ENCODE measurements at places on chromosomes 7 and 10.

DNA sequence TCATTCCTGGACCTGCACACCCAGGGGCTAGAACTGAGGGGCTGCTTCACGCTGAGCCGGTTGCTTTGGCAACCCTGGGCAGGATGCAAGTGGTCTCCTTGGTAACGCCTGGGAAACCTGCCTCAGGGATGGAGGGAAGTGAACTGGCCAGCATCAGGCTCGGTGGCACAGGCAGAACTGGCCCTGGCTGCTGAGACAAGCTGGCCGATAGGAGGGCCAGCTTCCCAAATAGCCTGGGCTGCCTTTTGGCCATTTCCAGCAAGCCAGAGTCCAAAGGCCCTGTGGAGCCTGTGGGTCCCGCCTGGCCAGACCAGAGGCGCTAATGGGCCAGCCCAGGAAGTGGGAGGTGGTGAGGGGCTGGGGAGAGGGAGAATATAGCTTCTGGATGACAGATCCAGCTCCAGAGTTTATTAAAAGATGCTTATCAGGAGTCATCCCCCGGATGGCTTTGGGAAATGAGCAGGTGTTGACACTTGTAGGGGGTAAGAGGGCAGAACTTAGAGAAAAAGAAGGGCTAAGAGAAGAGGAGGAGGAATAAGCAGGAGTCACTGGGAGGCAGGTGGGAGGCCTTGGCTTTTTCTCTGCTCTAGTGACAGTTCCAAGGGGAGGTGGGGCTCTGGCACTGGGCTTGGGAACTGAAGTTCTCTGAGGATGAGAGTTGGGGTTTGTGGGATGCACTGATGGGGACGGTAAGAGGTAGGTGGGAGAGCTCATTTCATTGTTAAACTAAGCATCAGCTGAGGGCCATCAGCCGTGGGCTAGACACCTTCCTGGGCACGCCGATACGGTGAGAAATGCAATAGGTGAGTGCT lies 9.6 kb downstream of the NEURL1 start:
- DNase-seq = no peak

DNA sequence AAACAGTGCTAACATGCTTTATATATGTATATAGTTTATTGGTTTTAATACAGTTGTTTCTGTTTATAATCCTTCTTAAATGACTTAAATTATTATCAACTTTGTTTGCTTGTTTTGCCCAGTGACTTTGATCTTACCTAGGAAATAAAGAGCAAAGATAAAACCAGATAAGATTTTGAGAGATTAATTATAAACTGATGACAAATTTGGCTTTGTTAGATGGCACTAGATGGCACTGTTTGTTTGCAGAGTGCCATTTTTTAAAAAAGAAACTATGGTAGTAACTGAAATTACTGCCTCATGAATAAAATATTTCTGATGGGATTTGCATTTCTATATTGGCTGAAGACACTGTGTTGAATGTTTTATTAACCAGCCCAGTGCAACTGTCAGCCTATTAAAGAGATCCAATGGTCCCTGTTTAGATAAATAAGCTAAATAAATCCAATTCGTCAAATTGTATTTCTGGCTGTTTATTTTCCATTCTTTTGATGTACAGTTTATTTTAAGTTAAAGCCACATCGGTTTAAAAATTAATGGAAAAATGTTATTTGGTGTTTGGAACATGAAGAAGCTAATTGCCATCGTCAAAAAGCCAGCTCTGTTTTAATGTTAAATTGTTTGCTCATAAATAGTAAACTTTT lies 28.7 kb downstream of the VTI1A start:
- peak; percentile 0 for DNase-seq

- no peak for DNase-seq
These were observed 18.4 kb downstream of the FAM241B start for GRCh38 chr10:69648461-69648860.

DNA sequence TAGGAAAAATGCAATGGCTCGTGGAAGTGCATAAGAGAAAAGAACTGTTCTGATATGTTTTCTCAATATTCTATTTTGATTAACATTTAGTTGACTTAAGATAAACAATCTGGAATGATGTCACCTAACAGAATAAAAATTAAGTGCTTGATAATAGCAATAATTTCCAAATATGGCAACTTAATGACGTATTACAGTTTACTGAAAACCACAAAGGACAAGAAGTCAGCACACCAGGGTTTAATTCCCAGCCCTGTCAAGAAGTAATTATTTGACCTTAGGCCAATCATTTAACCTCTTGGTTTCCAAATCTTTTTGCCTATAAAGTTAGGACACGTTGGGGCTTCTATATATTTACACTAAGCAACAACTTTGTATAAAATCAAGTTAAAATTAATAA lies 95.7 kb downstream of the CABCOCO1 start:
- no peak for DNase-seq

- DNase-seq = no peak
These were observed 552.9 kb downstream of the ARL4A start for GRCh38 chr7:13240349-13240748.

DNA sequence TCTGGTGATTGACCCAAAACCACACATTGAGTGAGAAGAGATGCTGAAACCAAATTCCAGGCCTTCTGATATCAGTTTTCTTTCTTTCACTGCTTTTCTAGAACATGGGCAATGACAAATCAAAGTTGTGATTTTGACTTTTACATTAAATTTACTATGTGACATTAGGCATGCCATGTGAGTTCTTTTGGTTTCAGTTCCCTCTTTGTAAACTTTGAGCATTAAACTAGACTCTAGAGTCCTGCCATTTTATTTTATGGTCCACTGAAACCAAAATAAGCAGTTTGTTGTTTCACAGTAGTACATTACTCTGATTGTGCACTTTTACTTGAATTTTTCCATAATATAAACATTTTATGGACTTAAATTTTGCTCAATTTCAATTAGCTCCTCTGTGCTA lies 381.1 kb upstream of the SEMA3D start:
- DNase-seq = no peak

DNA sequence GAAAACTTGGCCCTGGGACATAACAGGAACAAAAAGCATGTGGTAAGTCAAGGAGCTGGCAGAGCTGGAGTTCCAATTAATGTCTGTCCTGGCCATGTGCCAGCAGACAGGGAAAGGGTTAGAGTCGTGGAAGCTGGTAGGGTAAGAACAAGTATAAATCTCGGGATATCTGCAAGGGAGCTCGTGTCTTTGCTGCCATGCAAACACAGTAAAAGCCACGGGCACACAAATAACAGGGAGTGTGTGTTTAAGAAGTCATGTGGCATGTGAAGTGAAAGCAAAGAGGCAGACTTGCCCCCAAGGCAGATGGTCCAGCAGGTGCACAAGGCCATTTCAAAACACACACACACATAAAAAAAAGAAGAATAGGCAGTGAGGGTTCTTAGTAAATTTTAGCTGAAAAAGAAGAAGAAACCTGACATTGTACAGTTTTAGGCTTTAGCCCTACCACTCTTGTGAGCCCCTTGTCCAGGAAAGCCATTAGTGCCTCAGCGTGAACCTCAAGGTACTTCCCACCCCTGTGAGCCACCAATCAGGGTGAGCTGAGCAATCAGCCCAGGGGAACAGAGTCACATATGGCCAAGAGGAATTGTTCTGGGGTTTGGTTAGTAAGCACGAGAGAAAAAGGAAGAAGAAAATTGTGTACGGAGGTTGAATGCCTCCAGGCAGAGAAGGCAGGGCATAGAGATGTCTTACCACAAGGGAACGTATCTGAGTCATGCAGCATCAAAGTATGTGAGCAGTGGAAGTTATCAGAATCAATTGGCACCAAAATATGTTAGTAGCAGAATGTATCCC lies 32.8 kb upstream of the ARHGAP12 start:
- DNase-seq = peak; percentile 42

DNA sequence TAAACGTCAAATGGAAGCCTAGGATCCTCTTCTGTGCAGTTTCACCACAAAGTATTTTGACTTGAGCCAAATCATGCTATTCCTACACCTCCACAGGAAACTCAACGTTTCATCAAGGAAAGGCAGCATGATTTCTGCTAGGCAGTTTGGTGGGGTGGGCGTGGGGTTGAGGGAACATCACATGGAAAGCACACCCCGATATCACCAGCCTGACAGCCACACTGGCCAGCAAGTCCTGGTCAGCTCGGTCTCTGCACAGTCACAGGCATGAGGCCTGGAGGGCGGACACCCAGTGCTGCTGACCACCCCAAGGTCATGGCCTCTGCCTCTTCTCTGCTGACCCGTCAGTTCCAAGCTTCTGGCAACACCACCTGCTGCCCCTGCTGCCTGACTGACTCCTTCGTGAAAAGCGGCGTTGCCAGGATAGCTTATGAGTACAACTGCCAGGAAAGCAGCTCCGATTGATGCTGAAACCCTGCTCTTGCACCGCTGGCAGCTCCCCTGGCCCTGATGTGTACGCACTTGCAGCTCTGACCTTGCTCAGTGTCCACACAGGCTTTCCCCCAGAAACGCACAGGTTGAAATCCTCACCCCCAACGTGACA lies 171.5 kb downstream of the DIP2C start:
- no peak for DNase-seq

DNA sequence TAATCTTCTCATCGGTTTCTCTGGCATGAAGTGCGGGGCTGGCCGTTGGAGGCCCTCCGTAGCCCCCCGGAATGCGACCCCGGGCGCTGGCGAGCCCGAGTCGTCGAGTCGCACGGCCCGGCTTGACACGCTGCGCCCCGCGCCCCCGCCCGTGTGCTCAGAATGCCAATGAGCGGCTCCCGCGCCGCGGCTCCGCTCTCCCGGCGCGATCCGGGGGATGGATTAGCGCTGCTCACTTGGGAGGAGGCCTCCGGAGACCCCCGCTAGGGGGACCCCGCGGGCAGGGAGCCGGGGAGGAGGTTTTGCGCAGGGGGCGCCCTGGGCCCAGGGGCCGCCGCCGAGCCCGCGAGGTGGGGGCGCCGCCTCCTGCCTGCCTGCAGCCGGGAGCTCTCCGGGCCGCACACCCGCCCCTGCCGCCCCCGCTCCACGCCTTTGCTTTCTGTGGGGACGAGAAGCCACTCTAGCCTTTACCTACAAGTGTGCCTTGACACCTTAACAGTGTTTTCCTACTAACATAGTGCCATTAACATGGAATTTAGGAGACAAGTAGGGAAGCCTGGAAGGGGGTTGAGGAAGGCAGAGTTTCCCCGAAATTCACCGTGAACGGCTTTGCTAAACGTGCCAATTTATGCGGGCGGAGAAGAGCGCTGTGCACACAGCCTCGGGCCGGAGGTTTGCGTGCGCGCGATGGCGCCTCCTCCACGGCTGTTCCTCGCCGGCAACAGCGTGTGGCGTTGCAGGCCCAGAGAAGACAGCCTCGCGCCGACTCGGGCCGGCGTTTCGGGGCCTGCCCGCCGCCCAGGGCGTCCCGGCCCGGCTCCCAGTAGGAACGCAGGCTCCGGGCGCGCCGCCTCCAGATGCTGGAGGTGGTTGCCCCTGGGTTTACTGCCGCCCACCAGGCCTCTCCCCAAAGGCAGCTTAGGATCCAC lies 7.1 kb downstream of the SHH start:
- peak; percentile 75 for DNase-seq

DNA sequence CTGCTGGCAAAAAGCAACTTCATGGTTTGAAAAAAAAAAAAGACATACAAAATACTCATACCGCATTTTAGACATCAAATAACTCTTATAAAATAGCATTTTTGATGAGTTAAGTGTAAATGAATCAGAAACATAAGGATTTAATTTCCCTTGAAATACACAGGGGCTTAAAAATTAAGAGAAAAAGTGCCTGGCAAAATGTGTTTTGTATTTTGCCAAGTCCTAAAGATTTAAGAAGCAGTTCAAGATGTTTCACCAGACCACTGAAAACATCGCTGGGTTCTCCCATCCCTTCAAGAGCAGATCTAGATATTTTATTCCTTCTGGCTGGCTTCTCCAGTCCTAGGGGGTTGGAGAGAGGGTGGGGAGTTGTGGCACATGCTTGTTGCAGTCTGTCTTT lies 396.4 kb downstream of the INHBA start:
- DNase-seq = no peak

DNA sequence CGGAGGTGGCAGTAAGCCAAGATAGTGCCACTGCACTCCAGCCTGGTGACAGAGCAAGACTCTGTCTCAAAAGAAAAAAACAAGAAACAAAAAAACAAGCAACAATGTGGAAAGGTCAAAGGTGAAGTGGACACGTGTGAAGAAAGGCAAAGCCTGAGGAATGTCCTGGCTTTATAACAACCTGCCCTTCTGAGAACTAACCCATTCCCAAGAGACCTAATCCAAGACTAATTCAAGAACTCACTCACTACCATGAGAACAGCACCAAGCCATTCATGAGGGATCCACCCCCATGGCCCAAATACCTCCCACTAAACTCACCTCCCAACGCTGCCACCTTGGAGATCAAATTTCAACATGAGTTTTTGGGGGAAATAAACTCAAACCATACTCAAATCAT lies 47.5 kb upstream of the KIF5B start:
- DNase-seq = no peak

DNA sequence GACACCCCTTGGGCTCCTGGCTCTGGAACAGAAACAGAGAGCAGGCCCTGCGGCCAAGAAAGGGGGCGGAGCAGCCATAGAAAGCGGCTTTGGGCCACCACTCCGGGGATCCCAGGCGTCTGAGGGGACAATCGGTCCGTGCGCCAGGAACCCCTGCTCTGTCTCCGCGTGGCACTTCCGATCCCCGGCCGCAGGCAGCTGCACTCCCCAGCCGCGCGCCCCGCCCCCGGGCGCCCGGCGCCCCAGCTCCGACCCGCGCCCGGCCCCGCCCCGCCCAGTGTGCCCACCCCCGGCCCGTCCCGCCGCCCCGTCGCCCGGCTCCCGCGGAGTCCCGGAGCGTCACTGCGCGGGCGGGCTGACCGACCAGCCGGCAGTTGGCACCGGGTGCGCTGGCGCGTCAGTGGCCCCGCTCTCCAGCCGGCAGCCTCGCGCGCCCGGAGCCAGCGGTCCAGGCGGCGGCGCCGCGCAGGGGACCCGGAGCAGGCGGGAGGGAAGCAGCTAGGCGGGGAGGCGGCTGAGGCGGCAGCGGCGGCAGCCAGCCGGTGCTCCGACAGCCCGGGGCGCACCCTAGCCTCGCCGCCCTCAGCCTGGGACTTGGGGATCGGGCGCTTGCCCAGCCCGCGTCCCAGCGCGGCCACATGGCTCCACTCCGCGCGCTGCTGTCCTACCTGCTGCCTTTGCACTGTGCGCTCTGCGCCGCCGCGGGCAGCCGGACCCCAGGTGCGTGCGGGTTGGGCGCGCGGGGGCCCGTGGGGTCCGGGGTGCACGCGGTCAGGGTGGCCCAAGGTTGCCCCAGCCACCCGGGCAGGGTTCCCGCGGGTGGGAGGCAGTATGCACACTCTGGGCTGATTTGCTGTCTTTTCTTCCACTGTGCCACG lies at the start of gene ADAMTS14:
Gene ADAMTS14, plus strand, starts transcription at position 342 of the 878 bp plus-strand sequence. Its CDS starts 297 bp downstream, at position 639.
- DNase-seq = no peak

DNA sequence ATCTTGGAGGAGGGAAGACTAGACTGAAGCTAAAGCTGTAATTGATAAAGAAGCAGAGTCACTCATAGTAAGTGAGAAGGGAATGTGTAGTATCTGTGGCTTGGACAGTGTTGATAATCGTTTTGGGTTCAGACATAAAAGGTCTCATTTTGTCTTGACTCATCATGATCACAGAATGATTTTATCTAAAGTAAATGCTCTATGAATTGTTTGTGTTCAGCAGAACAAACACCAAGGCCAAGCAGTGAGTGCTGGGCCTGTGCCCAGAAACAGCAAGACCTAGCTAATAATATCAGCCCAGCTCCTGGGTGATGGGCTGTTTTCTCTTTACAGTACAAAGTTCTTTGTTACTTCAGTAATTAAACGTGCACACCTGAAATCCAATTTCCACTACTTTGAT lies 26.7 kb upstream of the CD36 start:
- no peak for DNase-seq

- DNase-seq = no peak
These were observed 79.9 kb downstream of the ARHGAP21 start for GRCh38 chr10:24643679-24644209.

- DNase-seq = no peak
These were observed 6.3 kb upstream of the EMX2 start for GRCh38 chr10:117536072-117536865.

Data from NCI-H524 (cell line).